ENCODE measurements at places on chromosomes 1 and 21.

GRCh38 chr1:23202263-23202749 lies 15.0 kb downstream of the HTR1D start:
- ATAC-seq, result no peak

DNA sequence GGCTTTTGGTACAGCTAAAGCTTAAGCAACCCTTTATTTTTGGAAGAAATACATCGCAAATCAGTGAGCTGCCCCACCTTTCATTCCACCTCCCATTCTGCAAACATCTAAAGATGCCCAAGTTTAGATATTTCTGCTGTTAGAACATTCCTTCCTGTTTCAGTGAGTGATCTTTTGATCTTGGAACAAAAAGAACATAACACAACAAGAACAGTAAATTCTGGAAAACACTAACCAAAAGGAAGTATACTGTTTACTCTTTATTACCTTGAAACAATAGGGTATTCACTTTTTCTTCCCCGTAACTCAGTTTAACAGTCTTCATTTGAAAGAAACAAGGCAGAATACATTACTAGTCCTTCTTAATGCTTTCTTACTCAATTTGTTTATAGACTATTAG lies 40.6 kb downstream of the HNRNPR start:
- no peak for ATAC-seq

GRCh38 chr1:224457782-224458144 lies 23.2 kb upstream of the WDR26 start:
- ATAC-seq, result no peak

DNA sequence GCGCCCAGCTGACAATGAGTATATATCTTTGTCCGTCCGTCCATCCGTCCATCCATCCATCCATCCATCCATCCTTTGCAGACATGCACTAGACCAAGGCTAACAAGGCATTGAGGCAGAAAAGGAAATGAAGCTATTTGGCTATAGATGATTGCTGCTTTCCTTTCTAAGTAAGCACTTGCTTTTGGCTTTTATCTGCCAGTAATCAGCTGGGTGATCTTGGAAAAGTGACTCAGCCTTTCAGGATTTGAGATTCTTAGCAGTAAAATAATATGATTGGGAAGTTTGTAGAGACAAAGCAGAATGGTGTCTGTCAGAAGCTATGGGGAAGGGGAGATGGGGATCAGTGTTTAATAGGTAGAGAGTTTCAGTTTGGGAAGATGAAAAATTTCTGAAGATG lies 22.7 kb downstream of the ZFYVE9 start:
- ATAC-seq, result no peak

DNA sequence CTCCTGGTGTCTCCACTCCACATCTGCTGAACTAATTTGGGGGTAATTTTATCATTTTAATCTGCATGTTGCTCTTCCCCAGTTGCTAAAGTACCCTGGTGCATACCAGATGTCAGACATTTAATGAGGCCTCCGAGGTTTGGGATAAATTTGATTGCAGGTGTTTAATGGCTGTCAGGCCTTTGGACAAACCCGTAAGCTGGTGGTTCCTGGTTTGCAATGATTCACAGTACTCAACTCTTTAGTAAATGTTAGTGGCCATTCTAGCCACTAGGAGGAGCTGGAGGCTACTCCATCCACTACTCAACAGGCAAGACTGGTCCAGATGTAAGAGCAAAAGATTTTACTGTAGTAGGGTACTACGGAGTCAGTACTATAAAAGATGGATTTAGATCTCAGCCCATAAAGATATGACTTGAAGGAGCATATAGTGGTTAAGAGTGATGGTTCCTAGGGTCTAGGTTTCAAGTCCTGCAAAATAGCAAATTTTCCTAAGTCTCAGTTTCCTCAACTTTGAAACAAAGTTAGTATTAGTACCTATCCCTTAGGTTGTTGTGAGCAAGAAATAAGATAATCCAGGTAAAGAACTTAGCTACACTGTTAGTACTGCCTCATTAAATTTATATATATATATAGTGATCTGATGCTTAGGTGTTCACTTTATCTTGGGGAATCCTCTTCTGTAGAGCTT lies 132.8 kb downstream of the SNX7 start:
- ATAC-seq, result peak; percentile 69

DNA sequence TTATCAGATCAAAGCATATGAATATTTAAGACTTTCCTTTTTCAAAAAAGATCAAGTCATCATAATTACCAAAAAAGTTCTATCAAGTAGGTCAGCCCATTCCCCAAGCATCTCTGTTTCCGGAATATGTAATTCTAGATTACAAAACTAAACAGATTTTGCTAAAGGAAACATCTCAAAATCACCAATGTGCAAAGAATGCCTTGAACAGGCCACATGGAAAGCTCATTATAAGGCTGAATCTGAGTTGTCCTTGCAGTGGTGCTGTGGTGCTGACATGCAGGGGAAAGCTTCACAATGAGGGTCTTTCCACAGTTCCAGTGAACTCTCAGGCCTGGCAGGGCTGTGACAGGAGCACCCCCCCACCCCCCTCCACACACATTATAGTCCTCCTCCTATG lies 240.9 kb downstream of the OMA1 start:
- ATAC-seq, result no peak

- no peak for ATAC-seq
These were observed 462.8 kb upstream of the NFIA start for GRCh38 chr1:60619581-60619980.

Measured in motor neuron (in vitro differentiated cells).